ENCODE measurements at places on chromosomes 12 and 14.

- DNase-seq: no peak
Measured at GRCh38 chr12:91249518-91250272, 67.1 kb upstream of the DCN start.

GRCh38 chr14:102424520-102424919, 61.8 kb downstream of the TECPR2 start:
- DNase-seq: no peak

DNA sequence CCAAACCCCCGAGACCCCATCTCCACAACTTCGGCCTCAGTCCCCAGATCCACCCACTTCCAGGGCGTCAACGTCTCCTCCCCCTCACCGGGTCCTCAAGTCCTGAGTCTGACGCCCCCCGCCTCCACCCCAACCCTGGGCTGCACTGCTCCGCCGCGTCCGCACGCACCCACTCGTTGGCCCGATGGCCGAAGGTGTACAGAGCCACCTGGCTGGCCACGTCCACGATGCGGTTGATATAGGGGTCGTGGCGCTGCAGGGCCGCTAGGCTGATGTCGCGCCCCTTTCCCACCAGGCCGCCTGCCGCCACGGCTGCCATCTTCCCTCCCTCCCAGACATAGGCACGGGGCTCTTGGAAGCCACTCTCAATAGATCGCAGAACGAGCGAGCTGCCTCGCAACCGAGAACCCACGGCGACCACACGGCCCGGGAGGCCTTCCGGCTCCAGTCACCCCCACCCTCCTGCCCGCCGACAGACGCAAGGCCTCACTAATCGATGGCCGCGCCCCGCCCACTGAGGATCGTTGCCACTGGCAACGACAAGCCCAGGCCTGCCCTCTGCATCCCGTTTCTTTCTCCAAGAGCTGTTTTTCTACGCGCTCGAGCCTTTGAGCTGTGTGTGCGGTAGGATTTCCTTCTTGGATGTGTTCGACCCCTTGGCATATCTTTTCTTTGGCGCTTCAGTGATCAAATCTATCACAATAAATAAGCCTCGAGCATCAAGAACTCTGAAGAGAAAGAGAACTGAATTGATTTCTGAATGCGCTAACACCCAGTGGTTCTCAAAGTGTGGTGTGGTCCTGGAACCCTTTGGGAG, at the start of gene DCP1B:
Gene DCP1B (minus strand): TSS at position 345 of the 817 bp plus-strand sequence. CDS start 26 bp downstream, at position 319.
- DNase-seq: peak; percentile 97

- DNase-seq: no peak
Measured at GRCh38 chr14:93729993-93730392, 58.3 kb downstream of the PRIMA1 start.

GRCh38 chr12:7383157-7383556, 60.8 kb downstream of the CD163L1 start:
- no peak for DNase-seq

DNA sequence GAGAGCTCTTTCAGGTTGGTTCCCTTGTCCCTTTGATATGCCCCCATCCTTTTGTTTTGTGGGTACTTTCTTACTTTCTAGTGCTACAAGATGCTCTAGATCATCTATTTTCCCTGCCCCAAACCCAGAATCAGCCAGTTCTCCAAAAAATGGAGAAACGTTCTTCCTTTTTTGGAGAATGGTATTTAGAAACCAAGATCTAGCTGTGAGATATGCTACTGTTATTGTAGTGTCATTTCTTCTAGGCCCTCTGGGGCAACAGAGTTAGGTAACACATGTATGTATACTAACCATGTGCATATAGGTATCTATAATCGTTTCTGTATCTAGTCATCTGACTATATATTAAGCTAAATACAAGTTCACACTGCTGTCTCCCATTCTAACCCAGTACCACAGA, 6.9 kb upstream of the IGFBP6 start:
- no peak for DNase-seq

DNA sequence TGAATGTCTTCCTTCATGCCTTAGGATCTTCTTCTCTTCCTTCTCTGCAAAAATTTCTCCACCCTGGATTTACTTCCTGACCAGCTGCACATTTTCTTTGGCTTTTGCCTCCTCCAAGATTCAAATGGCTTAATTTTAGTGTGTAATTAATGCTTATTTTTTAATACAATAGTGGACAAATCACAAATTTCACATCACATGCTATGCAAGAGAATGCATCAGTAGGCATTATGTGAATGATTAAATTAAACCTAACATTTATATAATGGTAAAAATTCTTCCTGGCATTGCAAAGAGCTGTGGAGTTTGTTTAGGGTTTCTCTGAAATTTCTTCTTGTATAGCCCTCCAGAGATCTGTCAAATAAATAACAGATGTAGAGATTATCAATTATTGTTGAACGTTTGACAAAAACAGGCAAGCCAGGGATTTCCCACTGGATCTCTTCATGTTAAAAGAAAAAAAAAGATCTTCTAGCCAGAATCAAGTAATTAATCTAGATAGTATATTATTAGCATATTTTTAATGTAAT, 84.4 kb downstream of the NAV3 start:
- DNase-seq: no peak

DNA sequence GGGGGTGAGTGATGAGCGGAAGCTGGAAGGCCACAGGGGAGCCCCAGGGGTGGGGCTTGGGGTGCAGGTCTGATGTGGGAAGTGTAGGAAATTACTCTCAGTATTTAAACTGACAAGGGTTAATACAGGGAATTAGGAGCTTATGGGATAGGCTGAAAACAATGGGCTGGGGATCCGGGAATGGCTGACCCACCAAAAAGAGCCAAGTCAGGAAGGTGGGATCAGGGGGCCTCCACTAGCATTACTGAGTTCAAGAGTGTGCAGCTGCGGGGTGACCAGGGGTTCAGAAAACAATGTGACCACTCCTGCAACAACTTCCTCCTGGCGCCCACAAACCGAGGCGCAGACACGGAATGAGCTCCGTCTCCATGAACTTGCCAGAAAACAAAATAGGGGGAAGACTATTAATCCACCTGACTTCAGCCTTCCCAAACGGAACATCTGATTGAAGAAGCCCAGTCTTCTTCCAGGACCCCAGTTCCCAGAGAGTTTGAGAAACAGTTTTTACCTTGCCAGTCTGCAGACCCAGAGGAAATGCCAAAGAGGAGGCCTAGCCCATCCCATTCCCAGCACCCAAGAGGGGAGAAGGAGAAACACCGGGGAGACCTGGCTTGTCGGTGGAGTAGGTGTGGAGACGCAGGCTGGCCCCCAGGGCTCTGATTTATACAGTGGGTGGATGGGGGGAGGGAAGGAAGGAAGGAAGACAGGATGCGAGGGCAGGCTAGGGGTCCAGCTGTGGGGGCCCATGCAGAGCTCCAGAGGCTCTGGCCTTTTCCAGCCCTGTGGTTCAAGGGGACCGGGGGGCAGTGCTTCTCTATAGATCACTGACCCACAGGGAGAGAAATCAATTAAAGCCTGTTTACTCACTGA, 16.5 kb upstream of the YY1 start:
- DNase-seq: peak; percentile 23

DNA sequence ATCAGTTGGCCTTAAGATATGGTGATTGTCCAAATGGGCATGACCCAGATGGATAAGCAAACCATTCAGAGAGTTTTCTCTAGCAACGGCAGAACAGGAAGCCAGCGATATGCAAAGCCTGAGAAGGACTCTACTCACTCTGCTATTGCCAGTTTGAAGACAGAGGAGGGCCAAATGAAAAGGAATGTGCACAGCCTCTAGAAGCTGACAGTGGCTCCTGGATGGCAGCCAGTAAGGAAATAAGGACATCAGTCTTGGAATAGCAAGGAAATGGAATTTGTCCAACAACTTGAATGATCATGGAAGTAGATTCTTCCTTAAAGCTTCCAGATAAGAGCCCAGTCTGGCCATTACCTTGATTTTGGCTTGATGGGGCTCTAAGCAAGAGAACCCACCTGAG, 60.0 kb downstream of the TMTC2 start:
- DNase-seq: no peak

DNA sequence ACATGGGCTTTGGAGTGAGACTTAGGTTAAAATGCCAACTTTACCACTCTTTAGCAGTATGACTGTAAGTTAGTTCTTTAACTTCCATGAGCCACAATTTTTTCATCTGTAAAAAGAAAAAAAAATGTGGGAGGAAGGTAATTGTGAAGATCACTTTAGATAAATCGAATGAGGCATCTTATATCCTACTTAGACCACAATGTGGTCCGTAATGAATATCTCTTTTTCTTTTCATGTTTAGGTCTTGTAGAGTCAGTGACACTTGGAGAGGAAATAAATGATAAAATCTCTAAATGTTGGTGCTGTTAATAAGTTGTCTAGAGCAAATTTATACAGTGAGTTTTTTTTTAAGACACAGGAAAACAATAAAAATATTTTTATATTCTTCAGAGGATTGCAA, 34.3 kb downstream of the RGS6 start:
- DNase-seq: no peak

DNA sequence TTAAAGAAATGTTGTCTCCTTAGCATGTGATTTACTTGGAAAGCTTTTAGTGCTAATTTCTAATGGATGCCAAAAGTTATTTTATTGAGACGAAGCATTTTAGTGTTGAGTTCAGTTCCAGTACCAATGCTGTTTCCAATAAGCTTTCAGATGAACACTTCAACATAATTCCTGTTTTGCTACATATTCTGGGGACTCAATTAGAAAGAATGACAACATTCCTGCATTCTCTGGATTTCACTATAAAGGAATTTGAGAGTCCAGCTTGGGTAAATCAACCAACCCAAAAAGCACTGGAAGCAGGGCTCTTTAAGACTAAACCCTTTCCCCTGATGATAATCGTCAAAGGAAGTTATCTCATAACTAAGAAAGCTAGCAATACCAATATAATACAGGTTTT, 353.0 kb upstream of the TMTC1 start:
- no peak for DNase-seq

GRCh38 chr12:98908866-98909265, 263.8 kb downstream of the APAF1 start:
- DNase-seq: no peak

GRCh38 chr12:59708064-59708463, 112.2 kb downstream of the SLC16A7 start:
- no peak for DNase-seq

All from right kidney (tissue), 9 donors.